ENCODE measurements at places on chromosomes 13 and 19. TPM values are rescaled to one million over a fixed set of nuclear protein-coding genes. Genes with fewer than 3 reads are reported as not detected.

GRCh38 chr13:28680541-28680940, 21.6 kb downstream of the POMP start:
- DNase-seq: no peak

DNA sequence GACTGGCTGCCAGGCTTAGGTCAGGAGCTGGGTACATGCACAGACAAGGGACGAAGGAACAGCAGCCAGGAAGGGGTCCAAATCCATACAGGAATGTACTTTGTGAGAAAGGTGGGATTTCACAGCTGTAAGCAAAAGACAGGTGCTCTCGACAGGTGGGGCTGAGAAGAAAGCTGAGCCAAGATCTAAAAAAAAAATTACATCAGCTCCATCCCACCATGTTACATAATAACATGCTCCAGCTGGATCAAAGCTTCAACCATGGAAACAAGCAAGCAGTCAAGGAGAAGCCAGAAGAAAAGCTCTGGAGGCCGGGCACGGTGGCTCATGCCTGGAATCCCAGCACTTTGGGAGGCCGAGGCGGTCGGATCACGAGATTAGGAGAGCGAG, 8.0 kb downstream of the UBXN6 start:
- DNase-seq: no peak

GRCh38 chr13:21538753-21539152, 65.2 kb downstream of the MICU2 start:
- DNase-seq: no peak

GRCh38 chr19:33294058-33294798, 8.1 kb downstream of the CEBPA start:
- peak; percentile 1 for DNase-seq

- no peak for DNase-seq
These were observed 1216.0 kb downstream of the SLITRK5 start for GRCh38 chr13:88887045-88887662.

DNA sequence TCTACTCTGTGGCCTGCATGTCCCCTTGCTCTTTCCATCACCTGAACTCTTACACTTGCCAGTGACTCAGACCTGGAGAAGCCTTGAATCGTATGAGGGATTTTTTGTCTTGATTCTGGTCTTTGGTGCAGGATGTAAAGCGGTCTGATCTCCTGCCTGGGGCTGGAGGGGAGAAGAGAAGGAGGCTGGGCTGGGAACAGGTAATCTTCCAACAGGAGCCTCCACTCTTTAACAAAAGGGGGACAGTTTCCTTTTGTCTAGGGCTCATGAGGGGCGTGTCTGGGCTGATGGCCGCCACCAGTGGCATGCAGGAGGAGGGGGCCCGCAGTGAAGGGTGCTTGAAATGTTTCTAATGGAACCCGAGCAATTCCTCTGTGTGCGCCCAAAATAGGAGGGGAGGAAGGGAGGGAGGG, 24.7 kb downstream of the NFIX start:
- no peak for DNase-seq

ZNF253 gene
- 9.2 TPM for total RNA-seq

DNA sequence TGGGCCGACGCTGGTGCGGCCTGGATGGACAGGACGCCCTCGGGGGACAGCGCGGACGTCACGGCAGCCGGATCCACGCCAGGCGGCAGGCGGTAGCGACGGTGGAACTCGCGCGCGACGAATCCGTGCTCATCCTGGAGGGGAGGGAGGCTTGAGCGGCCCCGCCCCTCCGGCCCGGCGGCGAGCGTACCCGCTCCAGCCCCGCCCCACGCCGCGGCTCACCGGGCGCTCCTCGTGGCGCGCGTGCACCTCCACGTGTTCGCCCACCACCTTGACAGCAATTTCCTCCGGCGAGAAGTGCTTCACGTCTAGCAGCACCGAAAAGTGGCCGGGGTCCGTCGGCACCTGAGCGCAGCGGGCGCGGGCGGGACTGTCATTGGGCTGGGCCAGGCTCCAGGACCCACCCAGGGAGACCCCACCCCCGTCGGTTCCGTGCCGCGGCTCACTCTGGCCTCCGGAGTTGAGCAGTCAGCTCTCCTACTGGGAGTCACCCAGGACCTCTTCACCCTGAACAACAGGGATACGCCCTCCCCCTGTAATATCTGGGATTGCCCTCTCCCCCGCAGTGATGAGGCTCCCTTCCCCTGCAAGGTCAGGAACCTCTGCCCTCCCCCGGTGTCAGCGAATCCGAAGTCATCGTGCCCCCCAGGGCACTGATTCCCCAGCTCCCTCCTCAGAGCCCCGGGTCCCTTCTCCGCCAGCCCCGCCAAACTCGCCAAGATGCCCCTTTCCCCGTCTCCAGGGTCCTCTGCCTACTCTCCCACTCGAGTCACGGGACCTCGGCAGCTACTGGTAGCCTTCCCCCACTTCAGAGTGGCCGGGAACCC, 1.1 kb downstream of the HSPB6 start:
- DNase-seq: peak; percentile 90

BRD4 gene
- 60.9 TPM for total RNA-seq

TBXA2R gene
- 2.3 TPM for total RNA-seq

DNA sequence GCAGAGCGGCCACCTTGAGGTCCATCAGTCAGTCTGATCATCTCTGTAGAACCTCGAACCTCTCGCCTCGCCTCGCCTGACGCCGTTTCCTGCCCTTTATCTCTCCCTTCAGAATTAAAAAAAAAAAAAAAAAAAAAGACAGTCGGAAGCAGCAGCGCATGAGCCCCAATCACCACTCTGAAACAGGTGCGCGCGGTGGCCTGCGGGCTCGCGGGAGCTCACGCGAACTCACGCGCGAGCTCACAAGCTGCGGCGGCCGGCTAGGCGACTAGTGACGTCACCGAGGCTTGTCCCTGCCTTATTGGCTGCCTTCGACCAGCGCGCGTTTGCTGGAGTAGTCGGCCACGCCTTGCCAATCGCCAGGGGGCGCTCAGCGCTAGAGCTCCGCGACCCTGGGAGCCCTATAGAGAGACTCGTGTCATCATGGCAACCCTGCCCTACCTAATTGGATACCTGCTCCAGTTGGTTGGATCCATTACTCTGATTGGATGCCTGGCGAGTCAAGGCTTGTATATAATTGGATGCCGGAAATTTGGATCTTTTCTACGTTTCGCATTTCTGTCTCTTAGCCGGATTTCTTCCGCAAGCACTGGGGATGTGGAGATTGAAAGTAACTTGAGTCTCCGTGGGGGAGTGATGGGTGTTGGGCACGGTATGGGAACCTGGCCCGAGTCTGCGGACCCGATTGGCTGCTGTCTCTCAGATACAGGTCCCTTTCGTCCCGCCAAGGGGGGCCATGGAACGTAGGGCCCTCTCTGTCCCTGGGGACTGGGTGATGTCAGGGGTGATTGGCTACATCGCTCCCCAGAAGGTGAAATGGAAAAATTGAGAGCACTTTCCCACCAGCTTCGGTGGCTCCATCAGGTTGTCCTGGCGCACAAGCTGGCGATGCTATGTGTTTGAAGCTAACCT, 31.6 kb downstream of the SYT3 start:
- DNase-seq: peak; percentile 53

TSKS gene
- 0.38 TPM for total RNA-seq

C19orf38 gene
- total RNA-seq: 0.47 TPM
